ENCODE measurements at places on chromosomes 7 and 10. TPM values are rescaled to one million over a fixed set of nuclear protein-coding genes. Genes with fewer than 3 reads are reported as not detected.

Gene MINDY4
- 2.1 TPM for total RNA-seq

Gene ARHGAP22
- total RNA-seq: 4.4 TPM

Gene TBXAS1
- total RNA-seq: 4.3 TPM

Gene GIMAP1
- total RNA-seq: 3.5 TPM

Gene SOSTDC1
- not detected for total RNA-seq

Gene NXPH1
- total RNA-seq: not detected

Gene MKI67
- 1.1 TPM for total RNA-seq

Gene CPA1
- total RNA-seq: not detected

DNA sequence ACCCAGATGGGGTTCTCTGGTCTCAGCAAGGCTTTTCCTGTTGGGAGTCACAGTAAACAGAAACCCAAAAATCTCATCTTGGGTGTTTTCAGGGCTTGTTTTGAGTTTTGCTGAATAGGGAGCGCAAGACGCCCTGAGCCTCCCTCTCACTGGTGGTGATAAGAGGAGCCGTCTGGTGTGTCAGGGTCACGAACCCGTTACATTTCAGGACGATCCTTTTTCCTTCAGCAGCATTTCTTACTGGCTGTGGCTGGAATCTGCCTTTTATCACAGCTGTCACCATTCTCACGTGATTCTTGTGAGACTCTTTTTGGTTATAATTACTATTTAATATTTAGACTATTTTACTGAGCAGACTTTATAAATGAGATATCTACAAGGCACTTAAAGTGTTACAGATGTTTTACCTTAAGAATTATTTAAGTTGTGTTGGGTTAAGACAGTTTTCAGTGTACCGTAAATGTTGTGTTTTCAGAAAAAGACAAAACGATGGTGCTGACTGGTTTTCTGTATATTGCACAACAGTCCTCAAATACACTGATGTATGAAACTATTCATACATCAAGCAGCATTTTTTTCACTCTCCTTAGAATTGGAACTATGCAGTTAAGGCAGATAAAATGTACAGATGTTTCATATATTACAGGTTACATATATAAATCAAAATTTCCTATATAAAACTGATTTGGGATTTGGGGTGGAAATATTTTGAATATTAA is 2.2 kb upstream of the GET4 start:
- DNase-seq: no peak

- DNase-seq: peak; percentile 71
Measured at GRCh38 chr10:128979405-128979804, 487.6 kb upstream of the MGMT start.

GRCh38 chr10:116312548-116312947 is 11.7 kb upstream of the CCDC172 start:
- DNase-seq: no peak

DNA sequence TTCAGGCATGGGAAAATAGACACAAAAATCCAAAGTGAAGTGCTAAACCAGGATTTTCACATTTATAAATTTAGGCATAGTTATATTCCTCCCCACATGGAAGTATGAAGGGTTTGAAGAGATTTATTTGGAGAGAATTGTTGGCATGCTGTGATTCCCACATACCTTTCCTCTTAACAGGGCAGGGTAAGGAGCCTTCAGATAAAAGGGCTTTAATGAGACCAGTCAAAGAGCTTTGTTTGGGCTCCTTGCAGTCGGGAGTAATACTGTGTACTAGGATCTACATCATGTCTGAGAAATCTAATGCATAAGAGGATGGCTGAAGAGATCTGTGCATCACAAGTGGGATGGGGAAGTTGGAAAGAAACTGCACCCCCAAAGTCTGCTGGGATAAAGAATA is 140.8 kb upstream of the PTN start:
- no peak for DNase-seq

GRCh38 chr10:68163735-68164134 is 54.4 kb downstream of the MYPN start:
- no peak for DNase-seq

DNA sequence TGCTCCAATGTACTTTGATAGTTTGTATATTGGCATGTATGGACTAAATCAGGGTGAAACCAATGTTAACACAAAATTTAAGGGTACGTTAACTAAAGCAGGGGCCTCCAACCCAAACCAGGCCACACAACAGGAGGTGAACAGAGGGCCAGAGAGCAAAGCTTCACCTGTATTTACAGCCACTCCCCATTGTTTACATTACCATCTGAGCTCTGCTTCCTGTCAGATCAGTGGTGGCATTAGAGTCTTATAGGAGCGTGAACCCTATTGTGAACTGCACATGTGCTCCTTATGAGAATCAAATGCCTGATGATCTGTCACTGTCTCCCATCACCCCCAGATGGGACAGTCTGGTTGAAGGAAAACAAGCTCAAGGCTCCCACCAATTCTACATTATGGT is 62.0 kb upstream of the SCIN start:
- DNase-seq: no peak

- DNase-seq: no peak
Measured at GRCh38 chr7:145324081-145324480, 488.2 kb upstream of the TPK1 start.

- no peak for DNase-seq
Measured at GRCh38 chr7:116432527-116432916, 67.0 kb upstream of the CAV2 start.

DNA sequence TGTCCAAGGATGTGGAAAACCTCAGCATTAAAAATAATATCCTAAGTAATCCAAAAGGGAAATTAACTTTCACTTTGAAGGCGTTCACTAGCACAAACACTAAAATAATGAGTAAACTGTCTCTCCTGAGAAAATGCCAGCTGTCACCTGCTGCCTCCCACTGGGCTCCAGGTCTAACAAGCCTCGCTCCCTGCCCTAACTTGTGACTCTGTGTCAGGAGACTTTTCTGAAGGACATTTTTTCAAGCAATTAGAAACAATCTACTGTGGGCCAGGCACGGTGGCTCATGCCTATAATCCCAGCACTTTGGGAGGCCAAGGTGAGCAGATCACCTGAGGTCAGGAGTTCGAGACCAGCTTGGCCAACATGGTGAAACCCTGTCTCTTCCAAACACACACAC is 72.8 kb upstream of the GLCCI1 start:
- DNase-seq: no peak

DNA sequence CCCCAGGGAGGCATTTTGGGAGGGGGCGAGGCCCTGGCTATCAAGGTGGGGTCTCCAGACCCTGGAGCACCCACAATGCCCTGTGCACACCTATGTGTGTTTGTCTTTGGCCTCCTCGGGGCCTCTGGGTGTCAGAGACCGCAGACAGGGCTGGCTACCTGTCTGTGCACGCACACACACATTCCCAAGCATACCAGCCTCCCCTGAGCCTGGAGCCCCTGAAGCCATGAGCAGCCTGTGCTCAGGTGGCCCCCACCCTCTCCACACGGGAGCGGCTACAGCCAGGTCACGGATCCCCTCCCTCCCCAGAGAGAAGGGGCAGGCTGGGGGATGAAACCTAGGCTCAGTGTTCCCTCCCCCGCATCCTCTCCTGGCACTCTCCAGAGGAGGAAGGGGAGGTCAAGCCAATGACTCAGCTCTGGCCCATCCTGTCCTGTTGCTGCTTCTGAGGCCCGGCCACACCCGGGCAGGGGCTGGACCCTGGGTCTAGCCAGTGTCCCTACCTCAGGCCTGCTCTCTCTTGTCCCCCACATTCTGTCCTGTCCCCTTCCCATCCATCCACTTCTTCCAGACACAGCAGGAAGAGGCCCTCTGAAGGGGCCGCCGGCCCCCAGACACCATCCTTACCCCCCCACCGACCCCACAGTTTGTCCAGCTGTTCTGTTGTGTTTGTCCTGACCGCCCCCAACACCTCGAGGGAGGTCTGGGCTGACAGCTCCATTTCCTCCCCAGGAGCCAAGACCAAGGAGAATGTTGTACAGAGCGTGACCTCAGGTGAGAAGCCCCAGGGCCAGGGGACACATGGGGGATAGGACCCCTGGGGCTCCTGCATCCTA is 720 bp downstream of the SNCG start:
- DNase-seq: no peak

- no peak for DNase-seq
Measured at GRCh38 chr10:48235501-48235900, 39.0 kb downstream of the FRMPD2 start.

- DNase-seq: no peak
Measured at GRCh38 chr7:7720193-7720592, 1.8 kb upstream of the RPA3 start.

GRCh38 chr7:112942981-112943380 is 143.6 kb downstream of the GPR85 start:
- DNase-seq: no peak

DNA sequence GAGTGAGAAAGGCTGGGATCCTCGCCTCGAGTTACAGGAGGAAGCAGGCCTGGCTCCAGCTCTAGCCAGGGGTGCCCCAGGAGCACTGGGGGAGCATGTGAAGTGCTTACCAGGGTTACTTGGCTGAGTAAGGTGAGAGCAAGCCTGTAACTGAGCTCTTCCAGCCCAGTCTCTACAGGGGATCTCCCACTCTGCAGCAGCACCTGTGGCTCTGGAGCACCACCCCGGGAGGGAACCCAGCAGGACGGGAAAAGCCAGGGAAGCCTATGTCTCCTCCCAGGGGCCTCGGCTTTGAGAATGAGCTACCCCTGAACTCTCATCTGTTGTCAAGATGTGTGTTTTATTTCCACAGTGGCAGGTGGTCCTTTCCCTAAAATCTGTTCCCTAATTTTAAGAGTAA is 10.6 kb downstream of the LRRC20 start:
- no peak for DNase-seq

DNA sequence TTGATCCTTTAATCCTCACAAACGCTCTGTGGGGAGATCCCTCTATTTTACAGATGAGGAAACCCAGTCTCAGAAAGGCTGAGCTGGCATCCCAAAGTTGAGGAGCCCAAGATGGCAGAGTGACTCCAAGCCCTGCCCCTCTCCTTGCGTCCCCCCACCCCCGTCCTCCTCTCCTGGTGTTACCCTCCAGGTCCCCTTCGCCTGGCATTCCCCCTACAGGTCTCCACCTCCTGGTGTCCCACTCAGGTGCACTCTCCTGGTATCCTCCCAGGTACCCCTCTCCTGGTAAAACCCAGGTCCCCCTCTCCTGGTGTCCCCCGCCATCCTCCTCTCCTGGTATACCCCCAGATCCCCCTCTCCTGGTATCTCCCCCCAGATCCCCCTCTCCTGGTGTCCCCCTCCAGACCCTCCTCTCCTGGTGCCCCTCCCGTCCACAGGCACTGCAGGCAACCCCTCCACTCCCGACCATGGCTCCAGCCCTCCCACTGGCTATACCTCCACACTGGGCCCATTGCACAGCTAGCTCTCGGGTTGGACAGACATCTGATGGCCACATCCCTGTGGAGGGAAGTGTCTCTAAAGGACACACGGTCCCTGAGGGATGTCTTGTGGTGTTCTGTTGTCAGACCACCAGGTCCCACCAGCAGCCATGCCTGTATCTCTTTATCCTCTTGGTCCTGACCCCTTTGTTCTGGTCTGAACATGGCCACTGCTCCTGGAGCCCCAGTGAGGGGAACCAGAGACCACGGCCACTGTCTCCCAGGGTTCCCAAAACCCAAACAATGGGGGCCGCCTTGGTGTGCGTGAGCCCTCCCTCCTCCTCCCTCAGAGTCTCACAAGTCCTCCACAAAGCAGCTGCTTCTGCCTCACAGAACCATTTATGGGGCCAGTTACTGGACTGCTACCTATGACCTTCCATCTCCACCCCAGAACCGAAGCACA is 37.2 kb downstream of the CALML3 start:
- peak; percentile 49 for DNase-seq

DNA sequence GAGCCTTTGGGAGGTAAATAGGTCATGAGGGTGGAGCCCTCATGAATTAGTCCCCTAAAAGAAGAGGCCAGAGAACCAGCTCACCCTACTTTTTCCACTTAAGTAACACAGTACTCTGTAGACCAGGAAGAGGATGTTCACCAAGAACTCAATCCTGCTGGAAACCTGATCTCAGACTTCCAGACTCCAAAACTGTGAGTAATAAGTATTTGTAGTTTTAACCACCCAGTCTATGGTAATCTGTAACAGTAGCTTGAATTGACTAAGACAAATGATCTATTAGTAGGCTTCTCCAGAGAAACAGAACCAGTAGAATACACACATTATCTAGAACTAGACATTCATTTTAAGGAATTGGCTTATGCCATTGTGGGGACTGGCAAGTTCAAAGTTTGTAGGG is 51.5 kb downstream of the ANKMY2 start:
- no peak for DNase-seq

- DNase-seq: no peak
Measured at GRCh38 chr7:5872326-5872725, 8.3 kb upstream of the OCM start.

- no peak for DNase-seq
Measured at GRCh38 chr7:101990811-101991418, 173.5 kb downstream of the CUX1 start.

DNA sequence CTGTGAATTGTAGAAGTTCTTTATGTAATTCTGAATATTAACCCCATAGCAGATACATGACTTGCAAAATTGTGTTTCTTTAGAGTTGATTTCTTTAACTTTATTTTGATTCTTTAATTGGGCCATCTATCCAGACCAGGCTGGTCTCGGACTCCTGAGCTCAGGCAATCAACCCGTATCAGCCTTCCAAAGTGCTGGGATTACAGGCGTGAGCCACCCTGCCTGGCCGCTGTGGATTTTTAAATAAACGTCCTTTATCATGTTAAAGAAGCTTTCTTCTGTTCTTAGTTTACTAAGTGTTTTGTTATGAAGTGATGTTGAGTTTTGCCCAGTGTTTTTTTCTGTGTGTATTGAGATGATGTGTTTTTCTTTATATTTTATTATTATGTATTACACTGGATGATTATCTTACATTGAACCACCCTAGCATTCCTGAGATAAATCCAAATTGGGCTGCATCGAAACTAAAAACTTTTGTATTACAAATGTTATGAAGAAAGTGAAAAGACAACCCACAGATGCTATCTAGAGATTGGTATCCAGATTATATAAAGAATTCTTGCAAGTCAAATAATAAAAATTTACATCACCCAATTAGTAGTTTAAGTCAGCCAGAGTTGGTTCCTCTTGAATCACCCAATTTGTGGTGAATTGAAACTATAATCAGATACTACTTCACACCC is 118.1 kb downstream of the TPST1 start:
- no peak for DNase-seq

GRCh38 chr7:20778063-20778721 is 8.5 kb downstream of the SP8 start:
- no peak for DNase-seq

DNA sequence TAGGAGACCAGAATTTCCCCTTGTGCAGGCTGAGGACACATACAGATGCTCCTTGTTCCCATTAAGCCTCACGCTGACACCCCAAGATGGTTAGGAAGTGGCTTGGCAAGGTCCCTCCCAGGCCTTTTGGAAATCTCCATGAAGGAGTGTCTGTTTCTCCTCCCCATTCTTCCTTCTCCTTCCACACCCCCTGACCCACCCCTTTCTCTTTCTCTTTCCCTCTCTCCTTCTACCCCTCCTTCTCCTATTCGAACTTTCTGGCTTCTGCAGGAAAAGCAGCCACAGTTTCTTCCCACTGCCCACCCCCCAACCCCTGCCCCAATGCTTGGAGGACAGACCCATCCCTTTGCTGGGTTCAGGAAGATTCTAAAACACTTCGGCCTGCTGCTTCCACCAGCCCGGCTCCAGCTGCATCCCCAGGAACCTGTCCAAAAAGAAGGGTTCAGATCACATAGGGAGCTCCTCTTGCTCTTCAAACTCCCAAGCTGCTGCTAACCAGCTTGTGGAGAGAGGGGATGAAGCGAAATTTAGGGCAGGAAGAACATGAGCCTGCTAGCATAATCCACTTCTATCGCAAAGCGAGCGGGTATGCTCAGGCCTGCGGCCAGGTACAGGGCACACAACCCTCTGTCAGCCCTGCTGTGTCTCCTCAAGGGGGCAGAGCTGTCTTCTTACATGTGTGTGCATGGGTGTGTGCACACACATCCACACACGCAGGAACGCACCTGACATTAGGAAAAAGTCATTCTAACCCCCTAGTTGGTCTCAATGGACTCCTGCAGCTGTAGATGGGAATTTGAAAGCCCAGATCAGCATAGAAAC is 80.4 kb downstream of the PPP1R3C start:
- no peak for DNase-seq
